ENCODE measurements at places on chromosomes 5 and 9.

- DNase-seq, result no peak
These were observed 47.5 kb upstream of the CLK4 start for GRCh38 chr5:178674334-178674733.

GRCh38 chr5:38556088-38556598 is 303 bp downstream of the LIFR start:
- DNase-seq, result no peak

- DNase-seq, result no peak
These were observed 142.7 kb downstream of the PRKACG start for GRCh38 chr9:68871236-68871635.

- no peak for DNase-seq
These were observed 546.6 kb upstream of the PTPRD start for GRCh38 chr9:11159318-11159862.

DNA sequence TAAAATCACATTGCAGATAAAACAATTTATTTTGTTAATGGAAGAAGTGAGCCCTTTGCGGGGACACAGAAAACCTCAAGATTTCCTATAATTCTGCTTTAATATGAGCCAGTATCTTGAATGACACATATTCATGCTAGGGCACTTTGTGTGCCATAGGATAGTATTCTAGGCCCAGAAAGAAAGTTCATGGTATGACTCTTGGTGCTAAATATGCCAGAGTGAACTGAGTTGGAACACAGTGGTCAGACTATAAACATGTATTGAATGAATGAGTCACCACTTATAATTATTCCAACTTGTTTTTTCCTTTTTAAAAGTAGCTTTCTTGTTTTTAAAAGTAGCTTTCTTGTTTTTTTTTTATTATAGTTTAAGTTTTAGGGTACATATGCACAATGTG is 46.0 kb downstream of the ADAMTS19 start:
- DNase-seq, result no peak

DNA sequence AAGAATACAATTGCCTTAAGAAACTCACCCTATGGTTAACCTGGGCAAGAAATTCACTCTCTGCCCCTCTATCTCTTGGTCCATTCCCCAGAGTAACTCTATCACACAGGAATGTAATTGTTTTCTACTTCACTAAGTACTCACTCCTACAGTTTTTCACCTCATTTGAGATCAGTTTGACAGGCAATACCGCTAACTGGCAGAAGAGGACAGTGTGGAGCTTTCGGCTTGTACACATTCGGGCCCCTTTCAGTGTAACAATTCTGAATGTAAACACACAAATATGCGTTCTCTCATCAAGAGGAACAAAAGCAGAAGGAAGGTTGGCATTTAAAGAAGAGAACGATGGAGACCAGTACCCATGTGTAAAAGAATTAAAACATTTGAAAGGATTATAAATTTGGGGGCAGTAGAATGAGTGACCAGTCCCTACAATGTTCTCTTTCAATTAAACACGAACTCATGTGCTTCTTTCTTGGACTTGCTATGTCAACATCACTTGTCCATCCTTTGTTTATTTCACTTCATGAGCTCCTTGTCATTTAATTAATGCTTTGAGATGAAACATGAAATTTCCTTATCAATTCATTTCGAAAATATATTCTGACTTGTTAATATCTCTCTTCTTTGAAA is 188.5 kb upstream of the GRAMD2B start:
- no peak for DNase-seq

- peak; percentile 15 for DNase-seq
These were observed 199.9 kb upstream of the CDKN2B start for GRCh38 chr9:22208846-22209585.

GRCh38 chr5:126801992-126802294 is 25.0 kb downstream of the LMNB1 start:
- no peak for DNase-seq

DNA sequence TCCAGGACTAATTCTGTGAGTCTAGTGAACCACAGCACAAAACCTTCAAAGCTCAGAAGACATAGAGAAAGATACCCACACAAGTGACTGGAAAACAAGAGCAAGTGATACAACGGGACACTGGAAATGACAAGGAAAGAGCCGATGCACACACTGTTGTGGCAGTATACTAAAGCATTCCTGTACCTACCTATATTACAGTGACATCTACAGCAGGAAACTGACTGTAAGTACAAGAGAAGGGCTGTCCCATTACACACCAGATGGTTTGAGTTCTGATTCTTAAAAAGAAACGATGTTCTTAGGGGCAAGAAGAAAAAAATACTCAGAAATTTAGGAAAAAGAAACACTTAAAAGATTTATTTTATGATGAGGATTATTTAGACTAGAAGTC is 18.5 kb downstream of the TMEM245 start:
- no peak for DNase-seq

GRCh38 chr5:82387001-82387818 is 109.1 kb upstream of the RPS23 start:
- DNase-seq, result no peak

GRCh38 chr9:112112941-112113681 is 62.0 kb downstream of the SUSD1 start:
- peak; percentile 13 for DNase-seq

DNA sequence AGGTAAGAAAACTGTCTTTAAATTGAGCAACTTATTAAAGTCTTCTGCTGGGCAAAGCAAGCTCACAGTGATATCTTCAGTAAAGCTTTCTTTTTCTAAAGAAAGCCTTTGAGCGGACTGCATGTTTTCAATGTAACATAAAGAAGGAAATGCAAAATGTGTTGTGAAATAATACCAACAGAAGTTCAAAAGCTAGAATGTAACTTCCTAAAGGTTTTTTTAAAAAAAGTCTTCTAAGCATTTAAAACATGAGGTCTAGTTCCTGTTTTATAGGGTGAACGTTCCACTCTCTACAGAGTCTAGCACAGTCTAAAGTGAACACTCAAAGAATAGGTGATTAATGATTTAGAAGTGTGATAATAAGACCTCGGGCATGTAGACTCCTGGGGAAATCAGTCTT is 62.9 kb downstream of the DENND1A start:
- no peak for DNase-seq

DNA sequence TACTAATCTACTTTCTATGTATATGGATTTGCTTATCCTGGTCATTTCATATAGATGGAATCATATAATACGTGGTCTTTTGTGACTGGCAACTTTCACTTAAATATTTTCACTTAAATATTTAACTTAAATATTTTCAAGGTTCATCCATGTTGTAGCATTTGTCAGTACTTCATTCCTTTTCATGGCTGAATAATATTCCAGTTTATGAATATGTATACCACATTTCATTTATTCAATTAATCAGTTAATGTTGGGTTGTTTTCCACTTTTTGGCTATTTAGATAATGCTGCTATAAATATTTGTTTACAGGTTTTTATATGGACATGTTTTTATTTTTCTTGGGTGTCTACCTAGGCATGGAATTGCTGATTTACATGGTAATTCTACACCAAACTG is 7.7 kb downstream of the PRRC1 start:
- no peak for DNase-seq

GRCh38 chr9:102518324-102518723 is 476.8 kb upstream of the CYLC2 start:
- DNase-seq, result no peak

GRCh38 chr9:134365791-134366222 is 39.6 kb downstream of the RXRA start:
- no peak for DNase-seq

DNA sequence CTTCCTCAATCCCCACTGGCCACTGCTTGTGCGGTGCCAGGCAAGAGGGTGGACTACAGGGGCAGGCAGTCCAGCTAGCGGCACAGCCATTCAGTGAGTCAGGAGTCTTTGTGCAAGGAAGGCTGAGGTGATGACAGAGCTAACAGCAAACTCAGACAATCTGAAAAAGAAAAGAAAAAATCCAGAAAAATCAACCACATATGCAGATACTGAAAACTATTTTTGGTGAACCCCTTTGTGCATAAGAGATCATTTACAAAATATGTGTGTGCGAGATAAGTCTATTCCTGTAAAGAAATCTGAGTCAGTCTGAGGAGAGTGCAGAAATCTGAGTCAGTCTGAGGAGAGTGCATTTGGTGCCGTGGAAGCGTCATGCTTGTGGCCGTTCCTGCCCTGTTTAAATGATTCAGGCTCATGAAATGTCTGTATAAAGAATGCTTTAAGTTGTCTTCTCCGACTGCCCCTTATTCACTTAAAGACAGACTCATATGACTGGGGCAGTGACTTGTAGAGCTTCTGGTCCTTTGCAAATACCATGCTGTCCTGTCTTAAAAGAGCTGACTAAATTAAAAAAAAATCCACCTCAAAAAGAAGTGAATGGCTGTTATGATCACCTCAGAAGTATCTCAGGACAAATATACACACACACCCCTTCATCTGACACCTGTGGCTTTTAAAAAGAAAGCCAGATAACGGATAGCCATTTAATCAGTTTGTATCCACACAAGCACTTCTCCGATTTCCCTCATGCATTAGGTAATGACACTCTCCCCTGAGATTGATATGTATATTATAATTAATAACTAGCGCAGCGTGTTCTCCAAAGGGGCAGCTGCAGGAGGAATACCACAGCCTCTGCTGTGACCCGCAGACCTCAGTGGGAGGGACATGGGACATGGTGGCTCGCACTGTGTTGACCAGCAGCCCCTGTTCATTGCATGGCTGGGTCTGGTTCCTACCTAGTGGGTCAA is 47.3 kb downstream of the TRIO start:
- DNase-seq, result no peak

DNA sequence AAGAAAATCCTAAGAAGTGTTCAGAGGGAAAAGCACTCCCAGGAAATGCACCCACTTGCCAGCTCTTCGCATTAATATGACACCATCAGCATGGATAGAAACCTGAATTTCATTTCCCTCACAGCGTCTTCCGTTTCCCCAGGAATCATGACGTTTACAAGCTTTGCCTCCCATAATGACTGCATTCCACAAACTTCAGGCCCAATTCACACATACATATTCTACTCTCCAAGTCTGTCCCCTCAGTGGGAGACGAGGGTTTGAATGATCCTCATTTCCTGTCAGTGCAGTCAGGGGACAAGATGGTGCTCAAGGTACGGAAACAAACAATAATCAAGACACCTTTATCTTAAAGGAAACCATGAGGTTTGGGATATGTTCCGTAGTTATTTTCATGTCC is 44.9 kb upstream of the MAN2A1 start:
- no peak for DNase-seq

GRCh38 chr5:144644317-144644716 is 473.6 kb downstream of the KCTD16 start:
- no peak for DNase-seq

- DNase-seq, result no peak
These were observed 634.7 kb upstream of the ARRDC3 start for GRCh38 chr5:92017776-92018175.

DNA sequence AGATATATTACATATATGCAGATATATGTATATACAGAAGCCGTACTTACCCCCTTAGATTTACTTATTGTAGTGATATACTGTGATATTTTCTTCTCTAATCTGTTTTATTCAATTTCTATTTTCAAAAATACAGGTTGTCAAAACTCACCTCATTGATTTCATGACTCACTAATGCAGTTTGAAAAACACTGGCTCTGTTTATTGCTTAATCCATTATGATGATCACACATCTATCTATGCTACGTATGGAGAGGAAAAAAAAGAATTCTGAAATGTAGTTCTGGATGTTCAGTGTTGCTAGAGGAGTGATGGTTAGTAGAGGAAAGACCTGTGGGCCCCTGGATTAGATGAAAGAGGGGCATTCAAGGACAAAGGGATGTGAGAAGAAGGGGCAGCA is 121.0 kb upstream of the RPS23 start:
- no peak for DNase-seq

- no peak for DNase-seq
These were observed 25.6 kb downstream of the TGFBI start for GRCh38 chr5:136054142-136055019.

DNA sequence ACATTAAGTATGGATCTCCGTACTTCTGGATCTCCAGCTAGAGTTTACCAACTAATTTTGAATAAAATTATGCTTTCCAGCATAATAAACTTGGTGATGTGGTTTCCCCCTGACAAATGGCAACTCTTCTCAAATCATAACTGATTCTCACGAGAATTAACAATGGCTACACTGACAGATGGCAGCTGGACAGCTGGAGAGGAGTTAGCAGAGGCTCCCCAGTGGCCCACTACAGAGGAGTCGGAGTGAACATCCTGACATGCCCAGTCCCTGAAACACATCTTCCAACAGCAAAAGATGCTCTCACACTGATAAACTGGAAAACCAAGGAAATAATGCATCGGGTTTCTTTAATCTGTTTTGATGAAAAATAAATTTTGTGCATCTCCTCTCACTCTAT is 239.6 kb downstream of the MAN2A1 start:
- no peak for DNase-seq

- DNase-seq, result no peak
These were observed 875 bp downstream of the ACO1 start for GRCh38 chr9:32385152-32385884.

- DNase-seq, result no peak
These were observed 8.5 kb downstream of the DUSP1 start for GRCh38 chr5:172762214-172763119.

DNA sequence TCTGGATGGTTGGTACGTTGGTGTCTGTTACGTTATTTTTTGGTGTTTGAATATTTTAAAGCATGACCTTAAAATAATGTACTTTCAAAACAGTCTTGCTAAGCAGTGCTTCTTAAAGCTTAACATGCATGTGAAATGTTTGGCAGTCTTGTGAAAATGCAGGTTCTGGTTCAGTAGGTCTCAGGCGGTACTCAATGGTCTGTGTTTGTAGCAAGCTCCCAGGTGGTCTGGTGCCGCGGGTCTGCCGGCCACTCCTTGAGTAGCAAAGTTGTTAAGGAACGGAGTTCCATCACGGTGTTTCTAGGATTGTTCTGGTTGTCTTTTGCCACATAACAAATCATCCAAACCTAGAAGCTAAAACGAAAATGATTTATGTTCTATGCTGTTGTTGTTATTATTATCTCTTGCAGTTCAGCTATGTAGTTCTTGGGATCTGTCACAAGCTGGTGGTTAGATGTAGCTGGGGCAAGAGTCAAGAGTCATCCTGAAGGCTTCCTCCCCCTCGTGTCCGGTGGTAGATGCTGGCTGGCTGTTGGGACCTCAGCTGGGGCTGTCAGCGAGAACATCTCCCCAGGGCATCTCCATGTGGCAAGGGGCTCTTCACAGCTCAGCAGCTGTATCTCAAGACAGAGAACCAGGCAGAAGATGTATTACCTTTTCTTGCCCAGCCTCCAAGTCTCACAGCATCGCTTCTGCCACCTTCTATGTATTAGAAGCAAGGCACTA is 186.8 kb downstream of the PALM2AKAP2 start:
- no peak for DNase-seq

- no peak for DNase-seq
These were observed 7.8 kb downstream of the LCN10 start for GRCh38 chr9:136734837-136735496.

DNA sequence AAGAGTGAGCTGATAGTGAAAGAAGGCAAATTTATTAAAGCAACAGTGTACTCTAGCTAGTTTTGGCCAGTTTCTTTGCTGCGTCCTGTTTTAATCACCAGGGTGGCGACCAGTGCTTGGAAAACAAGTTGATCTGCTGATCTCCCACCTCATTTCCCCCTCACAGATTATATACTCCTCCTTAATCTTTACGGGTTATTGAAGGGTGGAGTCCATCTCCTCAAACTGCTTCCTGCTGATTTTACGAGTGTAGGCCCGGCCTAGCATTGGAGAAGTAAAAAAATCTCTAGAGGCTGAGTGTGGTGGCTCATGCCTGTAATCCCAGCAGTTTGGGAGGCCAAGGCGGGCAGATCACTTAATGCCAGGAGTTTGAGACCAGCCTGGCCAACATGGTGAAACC is 14.0 kb upstream of the CFAP95 start:
- no peak for DNase-seq

- no peak for DNase-seq
These were observed 46.5 kb downstream of the PIP5K1B start for GRCh38 chr9:68751556-68751955.

All from activated naive CD4-positive, alpha-beta T cell treated with Interleukin-2 at 50 U/mL for 16 hours (primary cell).